Esophagus squamous epithelium (tissue), 5 donors: ENCODE measurements at places on chromosomes 11 and 22. TPM values are rescaled to one million over a fixed set of nuclear protein-coding genes. Genes with fewer than 3 reads are reported as not detected.

DNA sequence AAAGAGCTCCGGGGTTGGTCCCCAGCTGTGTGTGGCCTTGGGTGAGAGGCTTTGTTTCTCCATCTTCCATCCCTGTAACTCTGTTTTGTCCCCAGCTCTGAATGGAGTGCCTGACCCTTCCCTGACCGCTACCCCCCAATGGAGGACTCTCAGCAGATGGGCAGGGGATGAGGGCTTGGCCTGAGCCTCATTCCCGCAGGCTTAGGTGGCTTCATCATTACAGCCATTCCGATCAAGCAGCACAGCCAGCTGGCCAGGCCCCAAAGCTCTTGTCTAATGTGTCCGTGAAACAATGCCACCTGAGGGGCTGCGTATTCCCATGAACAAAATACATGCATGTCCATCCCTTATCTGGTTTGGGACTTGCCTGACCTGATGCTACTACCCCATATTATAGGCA, 3.9 kb upstream of the CDC42EP2 start:
- H3K4me3 ChIP-seq, result no peak overlapping the region
- H3K4me1 ChIP-seq, result peaks cover 31% of the 10 kb centered on the region
- peak overlapping the region; percentile 7 for H3K27ac ChIP-seq
- DNase-seq, result no peak

DNA sequence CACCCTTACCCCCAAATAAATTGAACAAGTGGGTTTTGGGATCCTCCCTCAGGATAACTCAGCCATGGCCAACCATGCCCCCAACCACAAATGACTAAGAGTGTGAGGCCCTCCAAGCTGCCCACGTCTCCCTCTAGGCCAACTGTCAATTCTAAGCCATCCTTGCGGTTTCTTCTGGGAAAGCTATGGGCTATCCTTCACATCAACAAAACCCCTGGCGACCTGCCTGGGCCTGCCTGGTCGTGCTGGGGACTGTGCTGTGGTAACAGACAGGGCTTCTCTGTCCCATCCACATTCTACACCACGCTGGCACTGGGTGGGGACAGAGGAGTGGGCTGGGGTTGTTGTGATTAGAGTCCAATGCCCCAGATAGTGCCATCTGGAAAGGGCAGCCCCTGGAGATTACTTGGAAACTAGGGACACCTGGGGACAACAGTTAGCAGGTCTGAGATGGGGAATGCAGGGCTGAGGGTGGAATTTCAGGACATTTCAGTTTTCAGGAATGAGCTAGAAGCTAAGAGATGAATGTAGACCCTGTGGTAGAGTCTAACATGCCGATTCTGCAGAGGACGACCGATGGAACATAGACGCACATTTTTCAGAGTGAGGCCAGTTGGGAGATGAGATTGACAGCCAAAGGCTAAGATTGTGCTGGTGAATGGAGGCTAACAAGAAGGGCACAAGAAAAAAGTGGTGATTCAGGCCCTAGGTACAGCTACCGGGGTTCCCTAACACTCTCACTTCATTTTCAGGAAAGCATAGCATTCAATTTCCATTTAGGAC, 131.9 kb downstream of the RASSF10 start:
- H3K27ac ChIP-seq, result no peak overlapping the region
- H3K27me3 ChIP-seq, result no peaks in the 10 kb centered on the region
- DNase-seq, result no peak

SERPING1 gene
- total RNA-seq, result 136 TPM

DNA sequence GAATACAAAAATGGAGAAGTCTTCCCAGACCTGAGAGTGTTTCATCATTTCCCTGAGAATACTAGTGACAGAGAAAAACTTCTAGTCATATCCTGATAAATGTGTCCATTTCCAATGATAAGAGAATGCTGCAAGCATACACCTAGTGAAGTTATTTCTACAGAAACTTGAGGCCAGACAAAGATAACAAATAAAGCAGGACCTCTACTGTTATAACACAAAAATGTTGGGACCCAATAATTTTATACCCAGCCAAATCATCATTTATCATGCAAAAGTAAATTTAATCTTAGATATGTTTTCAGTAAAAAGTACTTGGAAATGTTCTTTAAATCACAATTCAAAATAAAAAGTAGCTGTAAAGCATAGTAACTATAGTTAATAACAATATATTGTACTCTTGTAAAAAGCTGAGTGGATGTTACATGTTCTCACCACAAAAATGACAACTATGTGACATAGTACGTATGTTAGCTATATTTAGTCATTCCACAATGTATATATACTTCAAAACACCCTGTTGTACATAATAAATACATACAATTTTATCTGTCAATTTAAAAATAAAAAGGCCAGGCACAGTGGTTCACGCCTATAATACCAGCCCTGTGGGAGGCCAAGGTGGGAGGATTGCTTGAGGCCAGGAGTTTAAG, 12.6 kb downstream of the RRAS2 start:
- H3K4me3 ChIP-seq, result no peak overlapping the region
- DNase-seq, result no peak
- H3K27ac ChIP-seq, result no peak overlapping the region
- no peaks in the 10 kb centered on the region for H3K27me3 ChIP-seq
- H3K4me1 ChIP-seq, result no peaks in the 10 kb centered on the region

GRCh38 chr11:84800755-84801346, 826.3 kb downstream of the DLG2 start:
- H3K4me1 ChIP-seq, result no peaks in the 10 kb centered on the region
- H3K27me3 ChIP-seq, result no peaks in the 10 kb centered on the region
- no peak for DNase-seq
- H3K36me3 ChIP-seq, result no peaks in the 10 kb centered on the region
- H3K27ac ChIP-seq, result no peak overlapping the region
- H3K4me3 ChIP-seq, result no peak overlapping the region

- no peak for DNase-seq
- H3K27me3 ChIP-seq, result no peaks in the 10 kb centered on the region
- H3K4me3 ChIP-seq, result no peak overlapping the region
- peak overlapping the region; percentile 52 for H3K27ac ChIP-seq
- no peaks in the 10 kb centered on the region for H3K36me3 ChIP-seq
Measured at GRCh38 chr11:10387206-10388083, 67.6 kb upstream of the AMPD3 start.

DNA sequence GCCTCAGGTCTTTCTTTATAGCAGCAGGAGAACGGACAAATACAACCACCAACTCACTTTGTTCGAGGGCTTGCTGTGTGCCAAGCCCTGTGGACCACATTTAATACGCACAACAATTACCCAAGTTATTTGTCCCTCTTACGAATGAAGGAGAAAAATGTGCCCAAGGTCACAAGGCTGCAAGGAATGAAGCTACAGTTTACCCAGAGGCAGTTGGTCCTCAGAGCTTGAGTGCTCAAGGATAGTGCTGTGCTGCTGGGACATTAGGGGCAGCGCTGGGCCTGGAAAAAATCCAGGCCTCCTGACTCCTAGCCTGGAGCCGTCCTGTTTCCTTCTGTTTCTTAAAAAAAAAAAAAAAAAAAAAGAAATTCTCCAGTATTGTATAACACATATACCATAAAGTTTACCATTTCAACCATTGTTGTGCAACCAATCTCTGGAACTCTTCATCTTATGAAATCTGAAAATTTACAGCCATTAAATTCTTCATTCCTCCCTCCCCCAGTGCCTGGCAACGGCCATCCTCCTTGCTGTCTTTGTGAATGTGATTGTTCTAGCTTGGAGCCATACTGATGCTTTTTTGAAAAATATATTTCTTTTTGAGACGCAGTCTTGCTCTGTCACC, 1.0 kb upstream of the C11orf86 start:
- no peaks in the 10 kb centered on the region for H3K27me3 ChIP-seq
- no peaks in the 10 kb centered on the region for H3K36me3 ChIP-seq
- H3K4me3 ChIP-seq, result no peak overlapping the region
- H3K27ac ChIP-seq, result no peak overlapping the region
- DNase-seq, result no peak

DNA sequence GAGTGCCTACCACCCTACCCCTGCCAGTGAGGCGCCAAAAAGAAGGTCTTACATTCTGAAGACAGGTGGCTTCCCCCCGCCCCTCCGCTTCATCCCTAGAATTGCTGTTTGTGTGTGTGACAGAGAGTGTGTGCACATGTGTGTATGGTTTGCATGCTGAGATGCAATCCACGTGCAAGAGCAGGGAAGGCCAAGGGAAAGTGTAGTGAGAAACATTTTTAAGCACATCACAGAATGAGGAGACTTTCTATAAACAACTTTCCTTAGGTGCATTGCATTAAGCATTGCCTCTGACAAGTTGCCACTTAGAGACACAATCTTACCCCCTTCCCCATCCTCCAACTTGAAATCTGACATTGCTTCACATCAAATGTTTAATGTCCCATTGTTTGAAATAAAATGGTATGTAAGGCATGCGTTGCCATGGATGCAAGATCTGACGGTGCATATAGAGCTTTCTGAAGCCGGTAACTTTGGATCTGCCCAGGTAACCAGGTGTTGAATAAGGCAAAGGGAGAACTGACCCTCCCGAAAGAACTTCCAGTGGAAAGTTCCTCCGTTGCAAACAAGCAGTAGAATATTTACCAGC, 21.4 kb downstream of the FJX1 start:
- H3K36me3 ChIP-seq, result no peaks in the 10 kb centered on the region
- H3K4me3 ChIP-seq, result no peak overlapping the region
- no peak for DNase-seq
- no peak overlapping the region for H3K27ac ChIP-seq
- H3K27me3 ChIP-seq, result peaks cover 25% of the 10 kb centered on the region
- no peaks in the 10 kb centered on the region for H3K4me1 ChIP-seq

DNA sequence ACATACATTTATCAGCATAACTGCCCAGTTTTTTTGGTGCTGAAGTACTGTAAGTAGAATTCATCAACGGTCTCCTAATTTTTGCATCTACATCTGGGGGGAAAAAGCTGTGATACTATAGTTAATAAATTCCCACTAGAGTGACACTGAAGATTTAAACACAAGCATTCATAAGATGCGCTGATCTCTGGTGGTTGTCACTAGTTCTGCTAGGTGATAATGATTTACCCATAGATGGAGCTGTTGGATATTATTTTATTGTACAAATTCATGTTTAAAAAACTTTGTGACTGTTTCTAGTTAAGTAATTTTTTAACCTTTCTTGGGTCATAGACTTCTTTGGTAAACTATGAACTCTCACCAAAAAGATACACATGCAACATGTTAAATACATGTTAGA, 106.6 kb downstream of the EMSY start:
- H3K4me1 ChIP-seq, result peaks cover 4% of the 10 kb centered on the region
- DNase-seq, result no peak
- H3K4me3 ChIP-seq, result no peak overlapping the region
- H3K36me3 ChIP-seq, result no peaks in the 10 kb centered on the region
- no peaks in the 10 kb centered on the region for H3K27me3 ChIP-seq
- H3K27ac ChIP-seq, result no peak overlapping the region

DNA sequence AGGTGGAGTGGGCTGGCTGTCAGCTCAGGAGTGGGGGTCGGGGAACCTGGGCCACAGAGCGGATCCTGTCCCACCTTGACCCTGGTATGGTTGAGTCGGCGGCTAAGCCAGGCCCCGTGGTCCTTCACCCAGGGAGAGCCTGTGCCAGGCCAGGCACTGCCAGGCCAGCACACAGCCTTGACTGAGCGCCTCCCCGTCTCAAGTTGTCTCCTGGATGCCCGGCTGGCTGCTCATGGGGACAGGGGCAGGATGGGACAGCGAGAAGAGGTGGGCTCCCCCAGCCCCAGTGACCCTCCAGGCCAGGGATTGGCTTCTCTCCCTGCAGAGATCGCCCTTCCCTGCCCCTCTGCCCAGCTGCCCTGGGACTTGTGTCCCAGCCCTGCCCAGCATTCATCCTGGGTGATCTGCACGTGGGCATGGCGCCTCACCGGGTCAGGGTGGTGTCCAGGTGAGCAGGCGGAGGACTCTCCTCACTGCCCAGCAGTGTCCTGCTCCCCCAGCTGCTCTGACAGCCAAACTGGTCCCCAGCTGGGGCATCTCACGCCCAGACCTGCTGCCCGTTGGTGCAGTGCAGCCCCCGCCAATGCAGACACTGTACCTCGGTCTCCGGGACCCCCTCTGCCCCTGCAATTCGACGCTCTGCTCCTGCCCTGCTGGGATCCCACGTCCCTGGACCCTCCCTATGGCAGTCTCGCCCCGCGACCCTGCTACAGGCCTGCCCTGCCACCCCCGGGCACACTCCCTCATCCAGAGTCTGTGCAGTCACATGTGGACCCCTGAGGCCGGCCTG, 28.8 kb upstream of the CCDC188 start:
- no peak for DNase-seq
- H3K36me3 ChIP-seq, result no peaks in the 10 kb centered on the region
- H3K27ac ChIP-seq, result no peak overlapping the region
- H3K4me3 ChIP-seq, result no peak overlapping the region

- no peak for DNase-seq
- no peak overlapping the region for H3K4me3 ChIP-seq
- H3K27me3 ChIP-seq, result no peaks in the 10 kb centered on the region
- H3K36me3 ChIP-seq, result peaks cover 84% of the 10 kb centered on the region
Measured at GRCh38 chr22:37912171-37912570, 6.1 kb downstream of the MICALL1 start.

DNA sequence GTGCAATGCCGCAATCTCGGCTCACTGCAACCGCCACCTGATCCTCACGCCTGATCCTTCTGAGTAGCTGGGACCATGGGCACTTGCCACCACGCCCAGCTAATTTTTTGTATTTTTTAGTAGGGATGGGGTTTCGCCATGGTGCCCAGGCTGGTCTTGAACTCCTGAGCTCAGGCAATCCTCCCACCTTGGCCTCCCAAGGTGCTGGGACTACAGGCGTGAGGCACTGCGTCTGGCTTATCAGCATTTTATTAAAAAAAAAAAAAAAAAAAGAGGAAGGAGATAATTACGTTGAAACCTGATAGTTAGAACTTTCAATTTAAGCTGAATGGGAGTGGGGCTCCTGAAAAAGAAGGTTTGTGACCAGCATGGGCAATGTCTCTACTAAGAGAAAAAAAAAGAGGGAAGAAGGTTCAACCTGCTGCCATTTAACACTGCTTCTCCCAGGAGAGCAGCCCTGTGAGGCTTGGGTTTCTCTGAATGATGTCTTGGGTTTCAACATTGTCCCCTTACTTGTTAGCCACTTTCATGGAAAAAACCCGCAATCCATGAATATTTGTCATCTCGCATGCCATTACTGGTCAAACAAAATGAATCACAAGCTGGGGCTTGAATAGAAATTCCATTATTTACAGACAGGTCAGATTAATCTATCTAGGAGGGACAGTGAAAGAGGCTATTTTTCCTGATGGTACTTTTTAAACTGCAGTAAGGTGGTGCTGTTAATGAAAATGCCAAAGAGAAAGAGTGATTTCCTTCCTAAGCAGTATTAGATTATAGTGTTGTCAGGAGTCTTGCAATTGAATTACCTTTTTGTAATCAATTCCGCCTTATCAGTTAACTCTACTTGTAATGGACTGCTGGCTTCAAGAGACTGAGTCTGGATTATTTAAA, 72.5 kb downstream of the PACS1 start:
- H3K36me3 ChIP-seq, result no peaks in the 10 kb centered on the region
- H3K27ac ChIP-seq, result no peak overlapping the region
- no peak overlapping the region for H3K4me3 ChIP-seq
- DNase-seq, result no peak
- peaks cover 10% of the 10 kb centered on the region for H3K4me1 ChIP-seq

GRCh38 chr11:15473954-15474837, 359.5 kb downstream of the INSC start:
- H3K4me1 ChIP-seq, result no peaks in the 10 kb centered on the region
- H3K27me3 ChIP-seq, result no peaks in the 10 kb centered on the region
- no peak overlapping the region for H3K27ac ChIP-seq
- no peak for DNase-seq
